Nucleus accumbens (tissue), 56 donors: ENCODE measurements at places on chromosomes 1 and 21.

DNA sequence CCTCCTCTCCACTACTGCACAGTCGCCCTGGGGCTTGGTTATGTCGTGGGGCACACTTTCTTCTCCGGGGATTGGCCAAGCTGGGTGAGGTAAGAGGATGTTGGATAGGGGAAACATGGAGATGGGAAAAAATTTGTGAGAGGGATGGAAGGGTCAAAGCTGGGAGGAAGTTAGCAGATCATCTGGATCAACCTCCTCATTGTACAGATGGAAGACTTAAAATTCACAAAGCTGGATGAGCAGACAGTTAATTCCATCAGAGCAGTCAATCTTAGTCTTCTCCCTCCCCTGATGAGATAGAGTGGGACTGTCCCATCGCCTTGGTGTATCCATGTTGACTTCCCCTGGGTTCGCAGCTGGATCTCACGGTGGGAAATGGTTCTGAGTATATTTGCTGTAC lies 69.6 kb upstream of the CNTN2 start:
- DNase-seq, result no peak

- no peak for DNase-seq
These were observed 246.1 kb upstream of the DUSP10 start for GRCh38 chr1:221987860-221988520.

DNA sequence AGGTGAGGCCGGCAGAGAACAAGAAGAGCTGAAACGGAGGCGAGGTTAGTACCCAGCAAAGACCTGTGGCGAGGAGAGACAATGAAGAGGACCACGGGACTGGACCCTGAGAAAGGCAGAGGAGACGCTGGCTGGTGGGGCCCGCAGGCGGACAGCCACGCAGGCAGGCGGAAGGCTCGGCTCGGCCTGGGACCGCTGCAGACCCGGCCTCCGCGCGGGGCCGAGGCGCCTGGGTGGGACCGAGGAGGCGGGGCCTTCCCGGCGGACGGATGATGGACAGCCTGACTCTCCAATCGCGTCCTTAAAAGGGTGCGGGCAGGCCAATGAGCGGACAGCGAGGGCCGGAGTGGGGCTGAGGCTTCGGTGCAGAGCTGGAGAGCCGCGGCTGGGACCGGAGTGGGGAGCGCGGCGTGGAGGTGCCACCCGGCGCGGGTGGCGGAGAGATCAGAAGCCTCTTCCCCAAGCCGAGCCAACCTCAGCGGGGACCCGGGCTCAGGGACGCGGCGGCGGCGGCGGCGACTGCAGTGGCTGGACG lies at the start of gene MPZL1:
TSS of gene MPZL1 (plus strand) at position 366 of the 535 bp plus-strand sequence. CDS start 170 bp downstream, outside the sequence.
- peak; percentile 91 for DNase-seq

DNA sequence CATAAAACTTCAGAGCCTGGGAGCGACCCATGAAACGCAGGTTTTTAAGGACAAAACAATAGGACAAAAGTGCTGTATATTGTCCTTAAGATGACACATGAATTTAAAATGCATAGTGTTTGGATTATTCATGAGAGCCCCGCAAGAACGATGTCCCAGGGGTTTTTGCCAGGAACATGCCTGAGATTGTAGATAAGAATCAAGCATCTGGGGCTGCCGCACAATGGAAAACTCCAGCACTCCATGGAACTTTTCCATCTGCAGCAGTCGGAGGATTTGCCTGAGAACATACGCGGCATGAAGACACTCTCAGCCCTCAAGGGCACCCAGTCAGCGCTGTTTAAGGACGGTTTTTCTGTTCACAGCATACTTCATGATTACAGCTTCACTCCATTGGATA lies 5.3 kb upstream of the ERG start:
- no peak for DNase-seq

- no peak for DNase-seq
These were observed 22.7 kb downstream of the PRKACB start for GRCh38 chr1:84166797-84167196.

GRCh38 chr1:92482665-92483609 lies 3.8 kb downstream of the GFI1 start:
- no peak for DNase-seq

- DNase-seq, result no peak
These were observed 101.7 kb downstream of the HUNK start for GRCh38 chr21:31974454-31974985.

- DNase-seq, result no peak
These were observed 112.4 kb upstream of the BEND5 start for GRCh38 chr1:48889082-48889481.

- DNase-seq, result no peak
These were observed 89.8 kb downstream of the KIF14 start for GRCh38 chr1:200530623-200531261.

GRCh38 chr1:85344256-85344694 lies 67.8 kb upstream of the BCL10 start:
- no peak for DNase-seq

DNA sequence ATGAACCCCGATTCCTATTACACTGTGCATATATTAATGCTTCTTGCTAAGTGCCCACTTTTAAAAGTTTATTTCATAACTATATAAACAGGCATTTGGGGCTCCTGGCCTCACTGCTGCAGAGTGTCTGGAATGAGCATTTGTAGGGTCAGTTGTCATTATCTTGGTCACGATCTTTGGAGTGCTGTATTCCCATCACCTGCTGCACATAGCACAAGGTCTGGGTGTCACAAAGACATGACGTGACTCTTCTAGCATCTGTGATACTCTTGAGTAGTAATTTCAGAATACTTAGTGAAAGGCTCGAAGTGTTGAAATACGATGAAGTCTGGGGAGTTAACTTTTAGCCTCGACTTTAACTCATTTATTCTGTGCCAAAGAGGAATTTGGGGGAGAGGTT lies 186.4 kb downstream of the FMN2 start:
- DNase-seq, result no peak

GRCh38 chr1:233639611-233640010 lies 25.7 kb downstream of the KCNK1 start:
- no peak for DNase-seq

GRCh38 chr1:182723200-182723599 lies 38.8 kb upstream of the RGS8 start:
- no peak for DNase-seq

GRCh38 chr1:22236166-22236565 lies 93.3 kb upstream of the WNT4 start:
- DNase-seq, result no peak

DNA sequence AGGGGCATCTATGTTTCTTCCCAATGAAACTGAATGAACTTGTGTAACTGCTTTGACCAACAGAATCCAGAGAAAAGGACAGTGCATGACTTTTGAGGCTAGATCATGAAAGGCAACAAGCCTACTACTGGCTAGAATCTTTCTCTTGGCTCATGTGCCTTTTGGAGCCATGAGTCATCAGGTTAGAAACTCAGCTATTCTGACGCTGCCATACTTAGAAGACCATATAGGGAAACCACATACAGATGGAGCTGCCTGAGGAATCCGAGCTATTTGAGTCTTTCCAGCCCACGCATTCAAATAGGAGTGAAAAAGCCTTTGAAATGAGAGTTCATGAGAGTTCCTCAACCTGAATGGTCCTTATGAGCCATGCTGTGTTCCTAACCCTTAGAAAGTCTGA lies 738.5 kb upstream of the CHRM3 start:
- DNase-seq, result no peak

- DNase-seq, result no peak
These were observed 86.6 kb downstream of the SLC25A24 start for GRCh38 chr1:108113496-108113895.
